Activated effector memory CD4-positive, alpha-beta T cell treated with anti-CD3 and anti-CD28 coated beads, Interleukin-2, amount 50 U/mL, for 16 hours (primary cell): ENCODE measurements at places on chromosomes 3 and 15.

DNA sequence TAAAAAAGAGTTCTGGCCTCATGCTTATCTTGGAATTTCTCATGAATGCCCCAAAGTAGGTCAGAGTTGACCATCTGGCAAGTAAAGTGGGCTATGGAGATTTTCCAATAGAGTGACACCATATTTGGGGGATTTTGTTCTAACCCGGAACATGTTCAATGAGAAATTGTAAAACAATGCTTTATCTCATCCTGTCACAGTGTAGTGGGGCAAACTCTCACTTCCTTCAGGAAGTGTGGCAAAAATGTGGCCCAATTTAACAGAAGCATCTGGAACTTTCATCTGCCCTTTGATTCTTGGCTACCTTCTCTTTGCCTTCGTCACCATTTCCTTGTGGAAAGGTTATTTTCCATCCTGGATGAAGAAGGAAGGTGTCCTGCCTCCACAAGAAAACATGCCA, 70.8 kb downstream of the ADAMTS9 start:
- no peak for DNase-seq

- DNase-seq, result no peak
Observed at GRCh38 chr3:104631254-104631653, 735.5 kb upstream of the ALCAM start.

GRCh38 chr15:87741350-87741749, 515.2 kb downstream of the NTRK3 start:
- DNase-seq, result no peak

DNA sequence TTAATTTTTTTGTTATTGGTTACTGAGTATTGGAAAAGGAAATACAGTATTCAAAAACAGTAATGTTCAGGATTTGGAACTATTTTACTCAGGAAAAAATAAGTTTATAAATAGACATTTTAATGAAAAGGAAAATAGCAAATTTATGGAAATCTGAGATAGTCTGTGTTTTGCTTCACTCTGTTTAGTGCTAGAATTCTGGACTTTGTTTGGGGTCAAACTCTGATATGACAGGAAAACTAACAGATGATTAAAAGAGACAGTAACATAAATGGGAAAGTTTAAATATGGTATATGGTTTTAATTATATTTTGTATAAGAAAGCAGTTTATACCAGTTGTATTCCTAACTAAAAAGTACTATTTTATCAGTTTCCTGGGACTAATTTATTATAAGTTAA, 17.4 kb downstream of the SETD5 start:
- DNase-seq, result no peak

GRCh38 chr3:140585828-140586227, 92.0 kb upstream of the TRIM42 start:
- DNase-seq, result no peak

GRCh38 chr3:69216981-69217380, 94.6 kb upstream of the LMOD3 start:
- no peak for DNase-seq

- no peak for DNase-seq
Observed at GRCh38 chr15:90987561-90988141, 6.7 kb downstream of the PRC1 start.

- DNase-seq, result no peak
Observed at GRCh38 chr15:70361106-70361505, 263.4 kb upstream of the TLE3 start.

DNA sequence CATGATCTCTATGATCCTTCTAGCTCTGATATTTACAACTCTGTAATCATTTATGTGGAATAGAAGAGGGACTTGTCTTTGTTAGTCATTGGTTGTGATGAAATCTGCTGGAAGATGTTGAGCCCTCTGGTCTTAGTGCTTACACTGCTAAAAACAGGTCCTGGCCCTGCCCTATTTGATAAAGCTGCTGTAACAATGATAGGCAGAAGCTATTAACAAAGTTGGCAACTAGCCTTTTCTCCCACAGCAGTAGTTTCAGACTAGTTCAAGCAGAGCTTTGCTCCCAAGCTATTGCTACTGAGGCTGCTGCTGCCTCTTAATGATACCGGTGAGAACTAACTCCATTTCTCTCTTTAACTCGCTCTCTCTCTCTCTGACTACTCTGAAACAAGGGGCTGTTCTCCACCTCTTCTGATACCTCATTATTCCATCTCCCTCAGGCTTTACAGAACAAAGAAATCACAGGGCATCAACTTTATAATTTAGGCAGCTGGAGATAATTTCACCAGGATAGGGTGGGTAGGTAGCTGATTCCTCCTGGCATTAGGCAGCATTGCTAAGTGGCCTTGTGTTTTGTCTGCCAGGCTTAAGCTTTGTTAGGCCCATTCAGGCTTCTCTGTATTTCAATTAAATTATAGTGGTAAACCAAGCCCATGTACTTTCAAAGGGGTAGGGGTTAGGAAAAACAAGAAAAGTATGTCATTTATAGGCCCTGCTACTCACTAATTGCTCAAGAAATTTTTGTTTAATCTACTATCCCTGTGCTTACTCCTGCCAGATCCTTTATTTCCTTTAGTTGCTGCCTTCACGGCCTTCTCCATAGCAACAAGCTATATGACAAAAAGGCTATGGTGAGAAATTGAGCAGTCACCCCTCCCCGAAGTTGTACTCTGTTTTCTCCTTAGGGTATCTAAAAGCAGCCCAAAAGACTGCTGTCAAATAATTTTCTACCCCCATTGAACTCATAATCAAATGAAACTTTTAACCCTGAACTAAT, 139.6 kb downstream of the RBPMS2 start:
- no peak for DNase-seq

- no peak for DNase-seq
Observed at GRCh38 chr15:44084171-44084570, 110.9 kb downstream of the FRMD5 start.

DNA sequence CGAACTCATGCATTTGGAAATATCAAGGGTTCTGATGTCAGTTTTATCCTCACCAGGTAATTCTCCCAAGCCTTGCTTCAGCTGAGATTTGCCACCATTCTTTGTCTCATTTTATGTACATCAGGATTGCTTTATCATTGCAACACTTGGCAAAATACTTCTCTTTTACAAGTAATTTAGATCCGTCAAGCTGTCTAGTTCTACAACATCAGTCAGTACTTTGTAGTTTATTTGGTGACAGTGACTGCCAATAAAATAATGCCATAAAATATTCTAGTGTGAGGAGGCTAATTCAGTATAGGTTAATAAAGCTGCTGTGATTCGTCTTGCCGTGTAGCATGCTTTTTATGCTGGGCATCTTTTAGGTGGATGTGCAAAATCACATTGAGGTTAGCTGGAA, 565.3 kb upstream of the SGO1 start:
- no peak for DNase-seq

DNA sequence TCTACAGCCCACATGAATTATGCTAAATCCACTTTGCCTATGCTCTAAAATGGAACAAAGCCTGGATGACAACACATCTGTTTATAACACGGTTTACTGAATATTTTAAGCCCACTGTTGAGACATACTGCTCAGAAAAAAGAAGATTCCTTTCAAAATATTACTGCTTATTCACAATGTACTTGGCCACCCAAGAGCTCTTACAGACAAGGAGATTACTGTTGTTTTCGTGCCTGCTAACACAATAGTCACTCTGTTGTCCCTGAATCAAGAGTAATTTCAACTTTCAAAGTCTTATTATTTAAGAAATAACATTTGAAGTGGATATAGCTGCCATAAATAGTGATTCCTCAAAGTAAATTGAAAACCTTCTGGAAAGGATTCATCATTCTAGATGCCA, 70.9 kb downstream of the ANKRD28 start:
- no peak for DNase-seq

DNA sequence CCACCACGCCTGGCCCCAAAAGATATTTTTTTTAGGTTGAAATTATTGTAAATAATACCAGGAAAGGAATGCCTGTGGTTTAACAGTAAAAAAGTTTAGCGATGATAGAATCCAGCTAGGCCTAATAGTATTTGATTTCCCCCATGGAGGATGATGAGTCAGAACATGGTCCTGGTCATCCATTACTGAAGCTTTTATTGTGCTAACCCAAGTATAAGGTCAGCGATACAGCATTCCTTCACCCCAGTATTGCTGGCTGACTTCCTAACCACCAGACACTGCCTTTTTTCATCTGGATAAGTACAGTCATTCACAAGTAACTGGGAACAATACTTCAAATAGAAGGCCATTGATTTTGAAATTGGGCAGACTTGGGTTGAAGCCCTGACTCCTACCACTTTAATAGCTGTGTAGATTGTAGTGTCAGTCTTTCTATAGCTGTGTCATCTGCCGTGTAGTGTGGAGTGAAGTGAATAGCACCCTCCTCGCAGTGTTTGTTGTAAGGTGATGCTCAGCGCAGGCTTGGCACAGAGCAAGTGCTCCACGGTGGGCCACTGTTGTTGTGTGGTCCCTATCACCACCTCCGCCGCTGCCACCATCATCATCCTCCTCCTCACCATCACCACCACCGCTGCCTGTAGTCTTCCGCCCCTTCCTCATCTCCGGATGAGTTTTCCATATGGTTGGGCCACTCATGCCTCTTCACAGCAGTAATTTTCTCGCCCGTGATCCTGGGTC, 436.0 kb upstream of the TPM1 start:
- DNase-seq, result no peak

DNA sequence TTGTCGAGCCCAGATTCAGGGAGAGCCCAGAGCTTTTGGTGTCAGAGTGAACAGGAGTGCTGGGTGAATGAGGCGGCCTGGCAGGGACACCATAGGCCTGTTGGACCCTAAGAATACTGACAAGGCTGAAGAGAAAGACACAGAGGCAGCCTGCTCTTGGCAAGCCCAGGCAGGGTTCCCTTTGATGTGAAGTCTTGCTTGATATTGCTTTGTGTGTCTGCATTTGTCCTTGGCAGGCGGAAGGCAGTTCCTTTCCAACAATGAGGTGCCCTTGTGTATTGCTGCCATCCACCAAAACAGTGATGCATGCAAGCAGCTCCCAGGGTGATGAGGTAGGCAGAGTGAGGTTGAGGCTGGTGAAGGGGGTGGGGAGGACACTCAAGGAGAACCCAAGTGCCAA, 152.7 kb upstream of the TSC22D2 start:
- no peak for DNase-seq

- no peak for DNase-seq
Observed at GRCh38 chr3:138326866-138327595, 2.6 kb downstream of the NME9 start.

GRCh38 chr3:142118911-142119310, 30.4 kb downstream of the TFDP2 start:
- no peak for DNase-seq

DNA sequence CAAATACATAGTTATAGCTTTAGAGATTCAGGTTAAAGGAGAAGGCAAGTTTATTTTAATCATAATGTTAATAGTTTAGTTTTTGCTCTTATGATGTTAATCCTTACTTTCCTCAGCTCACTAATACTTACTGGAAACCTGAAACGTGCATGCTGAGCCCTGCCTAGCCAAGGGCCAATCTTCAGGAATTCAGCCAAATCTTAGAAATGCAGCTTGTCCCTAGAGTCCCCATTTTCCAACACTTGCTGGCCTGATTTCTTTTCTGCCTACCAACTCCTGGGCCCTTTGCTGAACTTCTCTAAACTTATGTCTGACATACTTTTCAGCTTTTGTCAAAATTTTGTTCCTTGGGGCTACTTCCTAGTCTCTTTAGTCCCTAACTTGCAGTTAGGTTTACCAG, 22.8 kb downstream of the BCHE start:
- DNase-seq, result no peak

DNA sequence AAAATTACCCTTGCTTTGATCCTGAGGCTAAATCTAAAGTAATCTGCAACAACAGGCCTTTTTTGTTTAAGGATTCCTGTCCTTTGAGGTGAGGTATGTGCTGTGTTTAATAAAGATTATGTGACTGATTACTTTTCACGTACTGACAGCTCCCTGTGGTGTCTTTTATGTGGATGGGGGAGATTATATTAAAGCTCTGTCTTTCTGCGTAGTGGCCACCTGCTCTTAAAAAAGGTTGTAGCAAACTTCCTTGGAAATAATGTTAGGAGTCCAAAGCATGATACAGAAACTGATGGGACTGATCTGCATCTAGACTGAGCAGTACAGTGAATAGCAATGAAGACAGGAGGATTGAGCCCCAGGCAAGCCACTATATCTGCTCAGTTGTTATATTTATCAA, 453.0 kb upstream of the GOLIM4 start:
- no peak for DNase-seq

DNA sequence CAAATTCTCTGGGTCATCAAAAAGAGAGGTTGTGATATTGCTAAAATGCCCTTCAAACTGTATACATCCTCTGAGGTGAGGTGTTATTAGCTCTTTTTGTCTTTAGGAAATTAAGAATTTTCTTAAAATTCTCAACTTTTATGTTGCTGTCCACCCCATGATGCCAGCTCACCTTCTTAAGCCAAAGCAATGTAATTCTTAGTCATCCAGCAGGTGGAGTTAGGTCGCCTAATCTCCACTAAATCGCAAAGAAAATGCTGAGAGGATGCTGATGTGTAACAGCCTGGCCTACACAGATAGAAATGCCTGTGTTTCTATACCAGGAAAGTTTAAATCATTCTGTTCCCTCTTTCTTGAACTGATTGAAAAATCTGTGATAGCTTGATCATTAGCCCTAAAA, 770.2 kb upstream of the ALCAM start:
- DNase-seq, result no peak

DNA sequence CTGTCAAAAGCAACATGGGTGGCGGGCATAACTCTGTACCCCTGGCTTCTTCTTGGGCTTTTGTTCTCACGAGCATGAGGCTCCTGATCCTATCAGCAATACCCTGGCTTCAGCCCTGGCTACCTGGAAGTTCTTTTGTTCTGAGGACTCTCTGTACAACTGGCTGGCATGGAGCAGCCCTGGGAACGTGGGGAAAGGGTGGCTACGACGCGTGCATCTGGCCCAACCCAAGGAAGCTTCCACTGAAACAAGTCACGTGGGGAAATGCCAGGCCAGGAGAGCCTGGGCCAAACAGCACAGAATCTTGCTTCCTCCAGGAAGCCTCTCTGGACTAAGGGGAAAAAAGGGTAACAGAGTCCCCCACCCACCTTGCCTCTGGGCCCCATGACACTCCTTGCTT, 22.7 kb upstream of the ATP2B2 start:
- no peak for DNase-seq

DNA sequence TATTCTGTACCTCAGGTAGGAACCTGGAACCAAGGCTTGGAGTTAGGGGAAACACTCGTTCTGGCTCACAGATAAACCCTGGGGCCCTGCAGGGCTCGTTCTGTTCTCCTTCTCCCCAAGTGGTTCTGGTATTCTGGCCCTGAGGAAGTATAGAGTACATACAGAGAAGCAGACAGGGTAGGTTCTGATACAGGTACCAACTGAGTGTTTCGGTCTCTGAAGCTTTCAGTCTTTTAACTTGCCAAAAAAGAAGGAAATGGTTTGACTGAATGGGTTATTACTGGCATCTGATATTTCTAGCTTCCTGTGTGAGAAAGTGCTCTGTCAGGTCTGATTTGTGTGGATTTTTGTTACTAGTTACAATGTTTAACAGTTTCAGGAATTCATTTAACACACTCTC, 67.3 kb downstream of the UBE2E2 start:
- DNase-seq, result no peak

GRCh38 chr15:73052653-73053397, 562 bp downstream of the NEO1 start:
- peak; percentile 69 for DNase-seq

DNA sequence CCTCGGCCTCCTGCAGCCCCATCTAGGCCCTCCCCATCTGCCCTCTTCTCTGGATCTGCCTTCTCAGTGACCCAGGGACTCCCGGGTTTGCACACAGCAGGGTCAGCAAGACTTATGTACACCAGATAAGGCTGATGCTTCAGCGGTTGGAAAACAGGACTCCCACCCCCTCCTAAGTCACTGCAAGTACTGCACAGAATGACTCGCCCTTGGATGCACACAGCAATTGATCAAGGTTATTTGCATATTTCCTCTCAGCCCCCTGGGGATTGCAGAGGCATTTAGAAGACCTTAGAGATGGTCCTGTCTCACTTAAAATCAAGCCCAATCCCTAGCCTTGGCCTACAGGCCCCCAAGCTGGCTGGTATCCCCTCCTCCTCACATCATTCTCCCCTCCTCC, 8.9 kb downstream of the ACAN start:
- DNase-seq, result no peak
